Left lung (tissue), 14 donors: ENCODE measurements at places on chromosomes 12 and 14. TPM values are rescaled to one million over a fixed set of nuclear protein-coding genes. Genes with fewer than 3 reads are reported as not detected.

TSHR gene
- total RNA-seq: 0.15 TPM

GRCh38 chr12:40464121-40464520, 228.1 kb upstream of the CNTN1 start:
- no peak for DNase-seq
- no peaks in the 10 kb centered on the region for H3K27me3 ChIP-seq
- no peaks in the 10 kb centered on the region for H3K36me3 ChIP-seq

GRCh38 chr12:54025499-54026405, 2.5 kb upstream of the HOXC6 start:
- H3K27ac ChIP-seq: no peak overlapping the region
- no peak overlapping the region for H3K4me3 ChIP-seq
- no peaks in the 10 kb centered on the region for H3K36me3 ChIP-seq
- DNase-seq: no peak

- no peak for DNase-seq
- no peak overlapping the region for H3K4me3 ChIP-seq
- H3K36me3 ChIP-seq: no peaks in the 10 kb centered on the region
- no peaks in the 10 kb centered on the region for H3K27me3 ChIP-seq
- H3K4me1 ChIP-seq: no peaks in the 10 kb centered on the region
- H3K27ac ChIP-seq: no peak overlapping the region
Measured at GRCh38 chr12:34363050-34363673, 340.9 kb downstream of the ALG10 start.

- no peaks in the 10 kb centered on the region for H3K4me1 ChIP-seq
- no peaks in the 10 kb centered on the region for H3K36me3 ChIP-seq
Measured at GRCh38 chr14:87667659-87668058, 325.3 kb downstream of the GALC start.

DNA sequence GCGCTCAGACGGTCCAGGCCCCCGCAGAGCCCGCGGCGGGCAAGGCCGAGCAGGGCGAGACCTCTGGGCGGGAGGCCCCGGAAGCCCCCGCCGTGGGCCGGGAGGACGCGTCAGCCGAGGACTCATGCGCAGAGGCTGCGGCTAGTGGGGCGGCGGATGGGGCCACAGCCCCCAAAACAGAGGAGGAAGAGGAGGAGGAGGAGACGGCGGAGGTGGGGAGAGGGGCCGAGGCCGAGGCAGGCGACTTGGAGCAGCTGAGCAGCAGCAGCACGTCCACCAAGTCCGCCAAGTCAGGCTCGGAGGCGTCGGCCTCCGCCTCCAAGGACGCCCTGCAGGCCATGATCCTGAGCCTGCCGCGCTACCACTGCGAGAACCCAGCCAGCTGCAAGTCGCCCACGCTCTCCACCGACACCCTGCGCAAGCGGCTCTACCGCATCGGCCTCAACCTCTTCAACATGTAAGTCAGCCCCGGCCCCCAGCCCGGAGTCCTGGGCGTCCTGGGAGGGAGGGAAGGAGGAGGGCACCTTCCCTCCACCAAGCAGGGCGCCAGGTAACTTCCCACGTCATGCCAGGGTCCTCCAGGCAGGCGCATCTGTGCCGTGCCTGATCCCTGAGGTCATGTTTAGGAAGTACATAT, 72.4 kb downstream of the IQSEC3 start:
- peaks cover 59% of the 10 kb centered on the region for H3K27me3 ChIP-seq
- no peak overlapping the region for H3K4me3 ChIP-seq
- DNase-seq: peak; percentile 78
- H3K4me1 ChIP-seq: no peaks in the 10 kb centered on the region

GRCh38 chr14:58947814-58948445, 240.5 kb upstream of the DAAM1 start:
- H3K27ac ChIP-seq: no peak overlapping the region
- H3K4me1 ChIP-seq: no peaks in the 10 kb centered on the region
- no peak overlapping the region for H3K4me3 ChIP-seq
- H3K27me3 ChIP-seq: no peaks in the 10 kb centered on the region
- no peaks in the 10 kb centered on the region for H3K36me3 ChIP-seq

TPH2 gene
- not detected for total RNA-seq

GRCh38 chr12:2082321-2082720, 29.5 kb downstream of the CACNA1C start:
- no peaks in the 10 kb centered on the region for H3K27me3 ChIP-seq
- no peaks in the 10 kb centered on the region for H3K36me3 ChIP-seq
- H3K4me3 ChIP-seq: no peak overlapping the region
- DNase-seq: no peak
- H3K27ac ChIP-seq: no peak overlapping the region

ARHGEF40 gene
- total RNA-seq: 41.5 TPM

DNA sequence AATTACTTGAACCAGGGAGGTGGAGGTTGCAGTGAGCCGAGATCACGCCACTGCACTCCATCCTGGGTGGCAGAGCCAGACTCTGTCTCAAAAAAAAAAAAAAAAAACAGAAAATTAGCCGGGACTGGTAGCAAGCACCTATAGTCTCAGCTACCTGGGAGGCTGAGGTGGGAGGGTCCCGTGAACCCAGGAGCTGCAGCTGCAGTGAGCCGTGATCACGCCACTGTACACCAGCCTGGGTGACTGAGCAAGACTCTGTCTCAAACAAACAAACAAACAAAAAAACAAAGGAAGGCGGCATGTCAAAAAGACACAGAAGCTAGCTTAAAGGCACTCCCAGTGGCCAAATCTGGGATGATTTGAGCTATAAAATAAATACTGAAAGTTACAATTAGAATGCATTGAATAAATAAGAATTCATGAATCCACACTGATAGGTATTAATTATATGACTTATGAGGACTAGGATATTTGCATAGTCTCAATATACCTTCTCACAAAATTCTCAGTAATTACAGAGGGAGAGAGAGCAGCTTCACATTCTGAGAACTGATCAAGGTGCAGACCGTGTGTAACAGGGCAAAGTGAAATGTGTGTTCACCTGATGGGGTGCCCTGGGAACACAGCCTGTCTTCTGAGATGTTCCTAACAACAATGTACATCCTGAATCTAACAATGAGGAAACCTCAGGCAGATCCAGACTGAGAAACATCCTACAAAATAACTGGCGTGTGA, 42.7 kb upstream of the GPR132 start:
- H3K36me3 ChIP-seq: no peaks in the 10 kb centered on the region
- H3K27me3 ChIP-seq: no peaks in the 10 kb centered on the region
- DNase-seq: no peak
- H3K4me3 ChIP-seq: no peak overlapping the region
- no peak overlapping the region for H3K27ac ChIP-seq
- no peaks in the 10 kb centered on the region for H3K4me1 ChIP-seq

DNA sequence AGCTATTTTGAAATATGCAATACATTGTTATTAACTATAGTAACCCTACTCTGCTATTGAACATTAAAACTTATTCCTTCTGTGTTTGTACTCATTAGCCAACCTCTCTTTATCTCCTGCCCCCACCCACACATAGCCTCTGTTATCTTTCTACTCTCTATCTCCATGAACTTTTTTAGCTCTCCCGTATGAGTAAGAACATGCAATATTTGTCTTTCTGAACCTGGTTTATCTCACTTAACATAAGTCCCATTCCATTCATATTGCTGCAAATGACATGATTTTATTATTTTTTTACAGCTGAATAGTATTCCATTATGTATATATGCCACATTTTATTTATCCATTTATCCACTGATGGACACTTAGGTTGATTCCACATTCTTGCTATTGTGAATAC, 79.0 kb upstream of the AMIGO2 start:
- no peaks in the 10 kb centered on the region for H3K36me3 ChIP-seq
- no peaks in the 10 kb centered on the region for H3K27me3 ChIP-seq
- no peak for DNase-seq
- no peak overlapping the region for H3K4me3 ChIP-seq
- H3K27ac ChIP-seq: no peak overlapping the region
- H3K4me1 ChIP-seq: peaks cover 8% of the 10 kb centered on the region

OVCH1 gene
- 0.20 TPM for total RNA-seq

OAS2 gene
- 24.0 TPM for total RNA-seq
